ENCODE measurements at places on chromosomes 3 and 15. TPM values are rescaled to one million over a fixed set of nuclear protein-coding genes. Genes with fewer than 3 reads are reported as not detected.
A peak's percentile ranks its signal among the peaks of the same experiment; 100 is the strongest.

DNA sequence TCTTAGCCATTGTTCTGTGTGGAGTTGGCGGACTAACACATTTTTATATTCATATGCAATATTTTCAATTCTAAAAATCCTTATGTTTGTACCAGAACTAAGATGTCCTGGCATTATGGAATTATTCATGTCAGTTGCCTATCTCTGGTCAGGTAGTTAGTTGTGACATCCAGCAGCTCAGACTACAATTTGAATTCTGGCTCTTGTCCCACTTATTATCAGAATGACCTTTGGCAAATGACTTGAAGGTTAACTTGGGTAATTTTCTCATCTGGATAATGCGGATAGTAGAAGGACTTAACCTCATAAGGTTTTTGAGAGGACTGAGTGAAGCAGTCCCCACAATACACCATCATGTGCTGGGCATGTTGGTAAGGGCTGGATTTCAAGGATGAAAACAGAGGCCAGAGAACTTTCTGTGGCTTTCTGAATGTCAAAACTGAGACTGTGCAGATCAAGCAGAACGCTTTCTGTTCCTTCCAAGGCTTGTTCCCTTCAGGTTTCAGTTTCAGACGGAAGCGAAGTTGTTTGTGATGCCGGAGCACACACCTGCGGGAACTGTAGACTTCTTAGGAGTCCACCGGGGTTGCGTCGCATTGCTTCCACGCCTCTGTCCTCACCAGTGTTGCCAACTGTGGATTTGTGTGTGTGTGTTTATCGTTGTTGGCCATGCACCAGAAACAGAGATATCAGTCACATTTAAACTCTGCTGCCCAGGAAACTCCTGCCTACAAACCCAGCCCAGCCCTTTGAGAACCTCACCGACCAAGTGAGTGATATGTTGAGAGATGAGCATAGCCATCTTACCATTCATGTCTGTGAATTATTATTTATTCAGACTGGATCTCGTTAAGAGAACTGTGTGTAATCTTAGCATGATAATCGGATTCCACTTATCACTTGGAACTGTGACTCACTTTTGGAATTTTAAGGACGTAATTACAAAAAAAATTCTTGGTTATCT lies 76.0 kb downstream of the PTPRG start:
- no peaks in the 10 kb centered on the region for H3K27me3 ChIP-seq
- H3K27ac ChIP-seq = peak overlapping the region; percentile 58
- no peak overlapping the region for H3K4me3 ChIP-seq
- peaks cover 4% of the 10 kb centered on the region for H3K36me3 ChIP-seq
- no peak for DNase-seq
- H3K4me1 ChIP-seq = peaks cover 13% of the 10 kb centered on the region

DNA sequence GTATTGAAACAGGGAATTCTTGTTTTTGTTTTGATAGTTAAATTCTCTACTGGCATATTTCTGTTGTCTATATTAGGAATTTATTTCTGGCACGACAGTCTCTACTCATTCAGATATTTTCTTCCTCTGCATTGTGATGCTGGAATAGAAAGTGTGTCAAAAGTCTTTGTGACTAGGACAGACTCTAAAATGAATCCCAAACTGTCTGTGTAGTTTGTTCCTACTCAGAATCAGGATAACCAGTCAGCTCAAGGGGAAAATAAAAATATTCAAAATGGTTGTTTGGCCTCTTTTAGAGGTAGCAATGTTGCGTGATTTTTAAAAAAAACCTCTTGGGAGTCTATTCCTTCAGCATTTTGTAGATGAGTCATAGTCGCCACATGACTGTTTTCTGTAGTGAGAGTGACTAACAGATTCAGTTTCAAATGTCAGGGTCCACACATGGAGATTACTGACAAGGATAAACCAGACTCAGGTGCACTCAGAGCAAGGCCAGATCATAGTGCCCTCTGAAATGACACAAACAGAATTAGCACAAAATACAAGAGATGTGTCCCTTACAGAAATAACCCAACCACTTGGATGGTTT lies 13.1 kb downstream of the SLC7A14 start:
- DNase-seq = no peak
- no peak overlapping the region for H3K27ac ChIP-seq
- peaks cover 1% of the 10 kb centered on the region for H3K36me3 ChIP-seq
- peaks cover 5% of the 10 kb centered on the region for H3K4me1 ChIP-seq
- peaks cover 2% of the 10 kb centered on the region for H3K27me3 ChIP-seq

- peaks cover 57% of the 10 kb centered on the region for H3K4me1 ChIP-seq
- peak overlapping the region; percentile 94 for H3K27ac ChIP-seq
- H3K36me3 ChIP-seq = no peaks in the 10 kb centered on the region
- no peaks in the 10 kb centered on the region for H3K27me3 ChIP-seq
These were observed 1.3 kb downstream of the ARL6IP5 start for GRCh38 chr3:69085833-69086722.

- no peak for DNase-seq
- no peak overlapping the region for H3K4me3 ChIP-seq
- H3K27me3 ChIP-seq = no peaks in the 10 kb centered on the region
- no peaks in the 10 kb centered on the region for H3K4me1 ChIP-seq
- H3K36me3 ChIP-seq = no peaks in the 10 kb centered on the region
- H3K27ac ChIP-seq = no peak overlapping the region
These were observed 77.6 kb downstream of the FHIT start for GRCh38 chr3:61173676-61174075.

GRCh38 chr15:52133510-52134220 lies 21.1 kb upstream of the BCL2L10 start:
- H3K27me3 ChIP-seq = no peaks in the 10 kb centered on the region
- no peak overlapping the region for H3K27ac ChIP-seq
- no peak overlapping the region for H3K4me3 ChIP-seq

GRCh38 chr3:89698208-89698830 lies 590.9 kb downstream of the EPHA3 start:
- peaks cover 21% of the 10 kb centered on the region for H3K4me1 ChIP-seq
- peaks cover 2% of the 10 kb centered on the region for H3K36me3 ChIP-seq
- H3K4me3 ChIP-seq = no peak overlapping the region
- H3K27ac ChIP-seq = peak overlapping the region; percentile 11

DNA sequence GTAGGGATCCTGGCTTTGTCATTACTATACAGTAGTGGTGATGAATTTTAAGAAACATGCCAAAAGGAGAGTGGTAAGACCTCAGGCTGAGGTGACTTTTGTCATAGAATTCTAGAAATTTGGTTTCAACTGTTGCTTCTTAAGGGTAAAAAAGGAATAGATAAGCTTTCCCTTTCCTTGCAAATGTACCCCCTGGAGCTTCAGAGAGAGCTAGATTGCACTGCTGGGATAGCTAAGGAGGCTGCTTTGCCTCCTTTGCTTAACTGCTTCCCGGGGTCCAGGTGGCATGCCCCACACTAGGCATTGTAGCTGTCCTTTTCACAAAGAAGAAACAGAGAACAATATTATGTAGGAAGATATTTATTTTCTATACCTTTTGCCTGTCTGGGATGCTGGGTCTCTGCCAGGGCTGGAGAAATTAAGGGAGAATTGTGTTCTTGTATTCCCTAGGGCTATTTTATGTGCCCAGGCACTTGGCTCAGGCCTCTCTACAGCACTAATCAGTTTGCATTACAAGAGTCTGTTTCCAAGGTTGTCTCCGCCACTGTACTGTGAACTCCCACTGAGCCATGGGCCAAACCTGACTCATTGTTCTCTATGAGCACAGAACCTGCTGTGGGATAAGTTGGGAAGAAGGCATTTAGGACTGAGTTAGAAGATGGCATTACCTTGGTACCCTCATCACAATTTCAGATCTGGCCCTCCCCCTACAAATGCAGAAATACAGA lies 460.0 kb downstream of the PDCD6IP start:
- DNase-seq = no peak
- no peak overlapping the region for H3K4me3 ChIP-seq
- peaks cover 23% of the 10 kb centered on the region for H3K4me1 ChIP-seq
- peaks cover 3% of the 10 kb centered on the region for H3K27me3 ChIP-seq

- H3K4me1 ChIP-seq = peaks cover 16% of the 10 kb centered on the region
- DNase-seq = no peak
- no peaks in the 10 kb centered on the region for H3K36me3 ChIP-seq
- H3K27me3 ChIP-seq = no peaks in the 10 kb centered on the region
- no peak overlapping the region for H3K4me3 ChIP-seq
These were observed 442.4 kb downstream of the SQOR start for GRCh38 chr15:46077220-46077619.

- no peak for DNase-seq
- H3K27ac ChIP-seq = no peak overlapping the region
- no peak overlapping the region for H3K4me3 ChIP-seq
- H3K36me3 ChIP-seq = peaks cover 4% of the 10 kb centered on the region
- H3K4me1 ChIP-seq = peaks cover 11% of the 10 kb centered on the region
These were observed 550.6 kb upstream of the MDFIC2 start for GRCh38 chr3:70863049-70863448.

GRCh38 chr3:142907996-142908395 lies 19.1 kb upstream of the PCOLCE2 start:
- no peaks in the 10 kb centered on the region for H3K36me3 ChIP-seq
- H3K4me3 ChIP-seq = no peak overlapping the region
- no peak for DNase-seq
- H3K27ac ChIP-seq = no peak overlapping the region

DNA sequence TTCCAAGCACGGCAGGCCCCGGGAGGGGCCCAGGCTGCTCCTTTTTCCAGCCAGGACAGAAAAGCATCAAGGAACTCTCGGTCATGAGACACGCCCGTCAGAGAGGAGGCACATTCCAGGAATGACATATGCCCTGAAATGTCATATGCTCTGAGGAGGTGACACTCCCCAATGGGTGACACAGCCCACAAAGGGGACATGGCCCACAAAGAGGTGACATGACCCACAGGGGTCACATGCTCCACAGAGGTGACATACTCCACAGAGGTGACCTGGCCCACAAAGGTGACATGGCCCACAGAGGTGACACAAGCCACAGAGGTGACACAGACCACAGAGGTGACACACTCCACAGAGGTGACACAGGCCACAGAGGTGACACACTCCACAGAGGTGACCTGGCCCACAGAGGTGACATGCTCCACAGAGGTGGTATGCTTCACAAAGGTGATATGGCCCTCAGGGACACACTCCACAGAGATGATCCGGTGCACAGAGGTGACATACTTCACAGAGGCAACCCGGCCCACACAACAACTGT lies 79.2 kb downstream of the ABHD5 start:
- DNase-seq = no peak
- H3K36me3 ChIP-seq = no peaks in the 10 kb centered on the region
- H3K4me3 ChIP-seq = peak overlapping the region; percentile 68
- H3K4me1 ChIP-seq = peaks cover 9% of the 10 kb centered on the region

DNA sequence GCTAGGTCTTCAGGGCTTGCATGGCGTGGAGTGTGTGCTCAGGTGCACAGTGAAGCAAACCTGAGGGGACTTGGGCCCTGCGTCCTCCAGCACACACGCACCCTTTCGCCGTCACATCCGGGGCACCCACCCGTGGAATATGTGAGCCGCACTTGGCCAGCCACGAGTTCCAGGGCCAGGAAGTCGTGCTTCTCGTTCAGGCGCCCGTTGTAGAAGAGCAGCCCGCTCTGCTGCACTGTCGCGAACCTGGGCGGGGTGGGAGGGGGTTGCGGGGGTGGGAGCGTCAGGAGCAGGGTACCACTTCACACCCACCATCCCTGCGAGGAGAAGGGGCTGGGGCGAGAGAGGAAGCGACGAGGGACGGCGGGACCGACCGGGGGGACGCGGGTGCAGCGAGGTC lies 7.1 kb downstream of the CELSR3 start:
- peaks cover 4% of the 10 kb centered on the region for H3K36me3 ChIP-seq
- no peak overlapping the region for H3K27ac ChIP-seq
- H3K4me3 ChIP-seq = peak overlapping the region; percentile 58
- DNase-seq = no peak
- H3K4me1 ChIP-seq = no peaks in the 10 kb centered on the region

DNA sequence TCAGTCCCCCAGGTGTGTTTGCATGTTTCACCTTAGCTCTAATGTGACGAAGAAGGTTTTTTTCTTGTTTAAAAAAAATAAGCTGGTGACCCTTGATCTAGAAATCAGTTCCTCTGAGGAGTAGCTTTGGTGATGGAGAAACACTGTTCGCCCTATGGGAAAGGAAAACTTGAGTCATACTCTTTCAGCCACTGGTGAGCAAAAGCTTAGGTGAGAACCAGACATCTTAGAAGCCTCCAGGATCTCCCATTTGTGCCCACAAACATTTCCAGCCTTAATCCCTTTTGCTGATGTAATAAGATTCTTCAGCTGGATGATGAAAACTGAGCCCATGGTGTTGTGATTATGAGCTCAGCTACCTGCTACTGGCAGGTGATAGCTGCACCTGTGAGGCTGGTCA lies 37.8 kb downstream of the SLC27A2 start:
- H3K36me3 ChIP-seq = peaks cover 4% of the 10 kb centered on the region
- no peak overlapping the region for H3K4me3 ChIP-seq

- no peak overlapping the region for H3K4me3 ChIP-seq
- no peaks in the 10 kb centered on the region for H3K36me3 ChIP-seq
- peaks cover 5% of the 10 kb centered on the region for H3K4me1 ChIP-seq
- no peak for DNase-seq
These were observed 3.7 kb downstream of the MDFIC2 start for GRCh38 chr3:70308760-70309159.

The DAZL gene
- total RNA-seq = not detected

The SEMA7A gene
- total RNA-seq = 4.6 TPM

The MME gene
- 31.7 TPM for total RNA-seq

The PLEKHO2 gene
- 8.7 TPM for total RNA-seq

The TMEM212 gene
- not detected for total RNA-seq

The CA12 gene
- 1.0 TPM for total RNA-seq

The HRG gene
- not detected for total RNA-seq

The LRRFIP2 gene
- 41.7 TPM for total RNA-seq

The HDC gene
- total RNA-seq = not detected

The LCTL gene
- total RNA-seq = 0.36 TPM

The ALDH1L1 gene
- 1.2 TPM for total RNA-seq
